ENCODE measurements at places on chromosomes 2 and 18.
A peak's percentile ranks its signal among the peaks of the same experiment; 100 is the strongest.

- DNase-seq, result no peak
Observed at GRCh38 chr2:121372082-121372481, 87.1 kb upstream of the TFCP2L1 start.

DNA sequence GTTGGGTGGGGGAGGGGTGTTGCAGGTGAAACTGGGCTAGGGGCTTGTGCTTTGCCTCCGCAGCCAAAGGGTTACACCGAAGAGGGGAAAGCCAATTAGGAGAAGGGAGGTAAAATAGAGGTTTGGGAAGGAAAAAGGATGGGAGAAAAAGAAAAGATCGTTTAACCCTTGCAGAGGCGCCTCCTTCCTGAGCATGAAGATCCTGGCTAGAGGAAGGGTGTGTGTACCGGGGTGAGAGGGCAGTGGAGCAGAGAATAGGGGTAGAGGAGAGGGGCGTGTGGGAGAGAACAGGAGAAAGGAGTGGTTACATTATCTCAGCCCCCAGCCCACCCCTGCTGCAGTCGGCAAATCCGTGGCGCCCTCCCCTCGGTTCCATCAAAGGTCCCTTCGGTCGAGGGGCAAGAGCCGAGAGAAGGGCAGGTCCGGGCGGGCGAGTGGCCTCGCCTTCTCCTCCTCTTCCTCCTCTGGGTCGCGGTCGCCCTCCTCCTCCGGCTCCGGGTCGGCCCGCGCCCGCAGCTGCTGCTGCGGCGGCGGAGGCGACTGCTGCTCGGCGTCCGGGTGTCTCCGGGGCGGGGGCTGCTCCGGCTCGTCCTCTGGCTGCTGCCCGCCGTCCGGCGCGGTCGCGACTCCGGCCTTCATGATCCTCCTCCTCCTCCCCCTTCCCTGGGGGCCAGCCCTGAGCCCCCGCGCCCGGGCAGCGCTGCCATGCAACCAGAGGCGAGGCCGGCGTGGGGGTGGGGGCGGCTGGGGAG, 1.1 kb downstream of the MARCHF4 start:
- DNase-seq, result no peak

- DNase-seq, result no peak
Observed at GRCh38 chr2:209965723-209966122, 36.7 kb upstream of the RPE start.

DNA sequence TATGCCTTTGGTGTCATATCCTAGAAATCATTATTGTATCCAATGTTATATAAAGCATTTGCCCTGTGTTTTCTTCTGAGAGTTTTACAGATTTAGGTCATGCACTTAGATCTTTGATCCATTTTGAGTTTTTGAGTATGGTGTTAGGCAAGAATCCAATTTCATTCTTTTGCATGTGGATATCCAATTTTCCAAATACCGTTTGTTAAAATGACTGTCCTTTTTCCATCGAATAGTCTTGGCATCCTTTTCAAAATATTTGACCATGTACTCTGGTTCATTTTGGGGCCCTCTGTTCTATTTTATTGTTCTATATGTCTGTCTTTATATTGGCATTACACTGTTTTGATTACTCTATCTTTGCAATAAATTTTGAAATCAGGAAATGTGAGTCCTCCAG, 23.8 kb upstream of the KCNJ13 start:
- no peak for DNase-seq

DNA sequence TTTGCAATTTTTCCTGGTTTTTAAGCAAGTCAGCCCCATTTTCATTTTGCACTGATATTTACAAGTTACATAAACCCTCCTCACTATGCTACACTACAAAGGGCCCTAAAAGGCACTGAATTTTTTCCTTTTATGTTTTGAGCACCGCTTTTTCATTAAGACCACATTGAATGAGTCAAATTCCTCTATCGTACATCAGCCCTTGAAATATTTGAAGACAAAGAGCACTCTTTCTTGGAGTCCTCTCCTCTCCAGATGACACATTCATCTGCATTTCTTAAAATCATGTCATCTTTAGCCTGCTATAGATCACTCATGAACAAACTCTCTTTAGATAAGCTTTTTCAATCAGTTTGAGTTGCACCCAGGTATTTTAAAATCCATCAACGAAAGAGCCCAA, 306.6 kb upstream of the SOX11 start:
- DNase-seq, result no peak

GRCh38 chr2:240060977-240061591, 7.8 kb upstream of the OR6B3 start:
- peak; percentile 29 for DNase-seq

GRCh38 chr18:46237891-46238290, 133.7 kb downstream of the HAUS1 start:
- DNase-seq, result no peak

GRCh38 chr18:22194151-22194598, 24.8 kb downstream of the GATA6 start:
- DNase-seq, result no peak

DNA sequence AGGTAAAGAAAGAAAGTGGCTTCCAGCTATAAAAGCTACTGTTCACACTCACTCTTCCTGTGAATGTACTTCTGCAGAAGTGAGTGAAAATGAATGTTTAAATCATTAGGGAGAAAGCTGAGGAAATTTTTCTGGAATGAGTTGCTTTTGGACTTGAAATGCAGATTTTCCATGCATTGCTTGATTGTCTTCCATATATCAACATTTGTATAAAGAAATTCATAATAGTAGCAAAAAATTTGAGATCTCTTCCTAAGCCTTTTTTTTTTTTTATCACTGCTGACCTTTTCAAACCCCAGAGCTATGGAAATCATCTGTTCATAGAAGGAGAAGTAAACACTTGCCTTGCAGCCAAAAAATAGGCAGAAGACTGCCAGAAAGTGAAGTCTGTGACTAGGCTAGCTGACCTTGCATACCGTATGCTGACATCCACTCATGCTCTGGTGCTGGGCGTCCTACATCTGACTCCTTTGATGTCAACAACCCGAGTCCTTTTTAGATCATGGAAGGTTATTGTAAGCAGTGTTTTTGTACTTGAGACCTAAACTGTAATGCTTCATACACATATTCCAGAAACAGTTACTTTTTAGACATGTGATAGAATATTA, 154.5 kb upstream of the RASGRP3 start:
- no peak for DNase-seq

DNA sequence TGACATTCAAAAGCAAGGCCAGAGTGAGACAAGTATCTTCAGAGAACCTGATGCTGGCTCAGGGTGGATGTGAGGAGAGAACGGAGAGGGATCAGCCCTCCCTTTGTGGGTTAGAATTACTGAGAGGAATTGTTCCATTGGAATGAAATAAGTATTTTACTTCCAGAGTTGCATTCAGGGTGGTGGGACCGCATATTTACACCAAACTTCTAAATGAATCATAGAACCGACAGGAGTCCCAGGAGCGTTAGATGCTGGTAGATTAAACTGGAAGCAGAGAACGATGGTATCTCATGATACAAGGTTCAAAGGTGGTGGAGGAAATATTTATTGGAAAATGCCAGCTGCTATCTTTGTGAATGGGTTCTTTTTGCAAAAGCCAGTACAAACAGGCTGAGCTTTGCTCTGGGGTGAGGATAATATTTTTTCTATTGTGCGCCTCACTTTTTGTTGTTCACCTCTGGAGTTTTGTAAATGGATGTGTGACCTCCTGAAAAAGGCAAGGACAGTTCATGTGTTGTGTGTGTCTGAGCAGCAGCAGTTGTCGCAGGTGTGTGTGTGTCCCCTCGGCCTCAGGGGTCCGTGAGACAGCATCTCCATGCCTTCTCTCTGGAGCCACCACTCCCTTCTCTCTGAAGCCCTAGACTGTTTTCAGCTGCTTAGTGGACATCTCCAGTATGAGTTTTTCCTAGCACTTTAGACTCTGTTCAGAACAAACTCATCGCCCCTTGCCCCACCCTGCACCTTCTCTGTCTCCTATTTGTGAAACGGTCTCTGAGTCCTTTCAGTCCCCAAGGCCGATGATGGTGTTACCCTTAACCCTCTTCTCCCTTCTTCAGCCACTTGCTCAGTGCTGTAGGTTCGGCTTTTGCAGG, 17.8 kb downstream of the MTCL1 start:
- DNase-seq, result no peak

DNA sequence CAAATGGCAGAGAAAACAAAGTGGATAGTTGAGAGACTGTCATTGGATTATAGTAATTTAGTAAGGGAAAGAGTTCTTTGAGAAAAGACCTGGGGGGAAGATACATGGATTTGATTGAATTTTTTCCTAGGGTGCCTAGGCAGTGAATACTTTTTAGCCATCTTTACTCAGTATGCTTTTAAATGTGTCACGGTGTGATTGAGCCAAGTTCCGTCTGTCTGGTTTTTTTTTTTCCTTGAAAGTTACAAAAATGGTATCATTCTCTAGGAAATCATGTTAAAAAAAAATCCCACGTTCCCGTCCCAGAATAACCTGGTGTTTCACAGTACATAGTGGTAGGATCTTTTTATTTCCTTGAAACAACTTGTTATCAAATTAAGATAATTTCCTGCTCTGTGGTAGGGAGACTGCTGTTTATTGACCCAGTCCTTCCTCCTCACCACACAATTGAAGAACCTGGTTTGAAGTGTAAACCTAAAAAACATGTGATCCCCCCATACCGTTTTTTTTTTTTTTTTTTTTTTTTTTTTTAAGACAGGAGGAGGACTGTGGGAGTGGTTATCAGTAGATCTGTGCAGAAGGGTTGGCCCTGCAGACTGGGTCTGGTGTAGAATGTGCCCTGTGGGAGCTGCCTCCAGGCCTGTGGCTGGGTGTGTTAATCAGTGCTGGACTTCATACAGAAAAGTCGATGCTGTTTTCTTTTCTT, 55.1 kb downstream of the DGKD start:
- no peak for DNase-seq

DNA sequence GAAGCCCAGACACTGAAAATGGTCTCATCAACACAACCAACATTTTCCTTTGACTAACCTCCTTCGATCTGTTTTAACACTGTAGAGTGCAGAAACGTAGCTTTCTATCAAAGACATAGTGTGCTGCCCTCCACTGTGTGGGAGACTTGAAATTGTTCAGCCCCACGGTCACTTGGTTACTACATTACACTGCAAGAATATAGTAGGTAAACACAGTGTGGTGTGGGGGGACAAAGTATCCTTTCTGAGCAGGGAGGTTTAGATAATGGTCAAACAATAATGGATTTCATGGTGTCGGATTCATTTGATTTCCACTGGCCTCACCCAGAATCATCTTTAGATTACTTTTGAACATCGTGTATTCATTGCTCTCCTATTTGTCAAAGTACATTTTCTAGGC, 181.0 kb downstream of the ERBB4 start:
- DNase-seq, result no peak

- DNase-seq, result no peak
Observed at GRCh38 chr2:32824070-32824809, 122.5 kb upstream of the LTBP1 start.

- DNase-seq, result no peak
Observed at GRCh38 chr2:24107-24506, 22.2 kb downstream of the FAM110C start.

- DNase-seq, result no peak
Observed at GRCh38 chr2:32712870-32713269, 85.0 kb downstream of the TTC27 start.

- DNase-seq, result no peak
Observed at GRCh38 chr2:15973481-15974401, 33.4 kb downstream of the MYCN start.

DNA sequence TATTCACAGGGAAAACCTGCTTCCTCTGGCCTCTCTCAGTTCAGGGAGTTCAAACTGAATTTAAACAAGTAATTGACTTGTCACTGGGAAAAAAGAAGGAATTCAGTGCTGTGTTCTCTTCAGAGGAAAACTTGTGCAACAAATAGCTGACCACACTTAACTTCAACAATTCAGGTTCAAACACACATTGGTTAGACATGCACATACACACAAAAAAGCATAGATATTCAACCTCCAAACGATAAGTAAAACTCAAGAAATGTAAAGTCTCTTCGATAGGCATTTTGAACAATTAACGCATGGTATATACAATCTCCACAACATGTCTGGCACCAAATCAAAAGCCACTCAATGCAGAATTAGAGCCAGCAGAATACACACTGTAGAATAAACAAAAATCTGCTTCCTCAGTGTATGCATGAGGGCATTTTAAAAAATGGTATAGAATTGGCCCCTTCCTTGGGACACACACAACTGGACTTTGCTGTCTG, 269.0 kb downstream of the TCF4 start:
- DNase-seq, result no peak

GRCh38 chr2:65553504-65554074, 121.2 kb upstream of the SPRED2 start:
- no peak for DNase-seq

DNA sequence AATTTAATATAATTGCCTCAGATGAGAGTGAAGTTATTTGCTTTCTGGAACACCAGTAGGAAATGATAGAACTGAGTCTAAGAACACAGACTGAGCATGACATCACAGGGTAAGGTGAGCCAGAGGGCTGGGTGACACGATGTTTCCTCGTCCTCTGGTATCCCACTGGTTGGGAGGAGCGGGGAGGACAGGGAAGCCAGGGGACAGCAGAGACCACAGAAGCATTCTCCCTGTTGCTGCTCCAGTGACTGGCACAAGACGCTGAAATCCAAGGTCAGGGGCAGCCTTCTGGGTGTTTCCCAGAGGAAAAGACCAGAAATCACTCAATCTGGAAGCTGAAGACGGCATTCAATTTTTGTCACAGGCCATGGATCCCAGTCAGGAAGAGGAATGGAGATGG, 363.4 kb upstream of the SOX11 start:
- DNase-seq, result no peak

DNA sequence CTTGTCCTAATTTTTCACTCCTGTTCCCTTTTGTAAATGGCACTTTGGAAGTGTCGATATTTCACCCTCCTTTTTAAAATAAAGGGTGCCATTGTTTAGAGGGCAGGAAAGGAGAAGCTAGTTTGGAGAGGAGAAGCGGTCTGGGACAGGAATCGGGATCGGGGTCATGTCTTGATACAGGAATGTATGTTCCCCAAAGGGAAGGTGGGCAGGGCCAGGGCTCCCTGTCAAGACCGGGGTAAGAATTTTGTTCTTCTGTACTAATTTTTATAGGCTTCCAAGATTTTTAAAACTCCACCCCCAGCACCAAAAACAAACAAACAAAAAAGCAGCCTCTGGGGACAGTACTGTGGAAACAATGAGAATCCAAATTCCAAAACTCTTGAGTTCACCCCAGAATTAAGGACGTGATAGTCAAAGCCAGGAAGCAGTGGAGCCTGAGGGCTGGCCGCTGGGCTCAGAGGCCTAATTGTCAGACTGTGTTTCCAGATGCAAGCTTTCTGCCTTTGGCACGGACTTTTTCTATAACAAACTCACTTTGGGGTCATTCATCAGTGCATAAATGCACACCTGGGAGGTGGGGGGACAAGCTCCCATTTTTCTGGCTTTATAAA, 250.4 kb upstream of the SIX2 start:
- no peak for DNase-seq

DNA sequence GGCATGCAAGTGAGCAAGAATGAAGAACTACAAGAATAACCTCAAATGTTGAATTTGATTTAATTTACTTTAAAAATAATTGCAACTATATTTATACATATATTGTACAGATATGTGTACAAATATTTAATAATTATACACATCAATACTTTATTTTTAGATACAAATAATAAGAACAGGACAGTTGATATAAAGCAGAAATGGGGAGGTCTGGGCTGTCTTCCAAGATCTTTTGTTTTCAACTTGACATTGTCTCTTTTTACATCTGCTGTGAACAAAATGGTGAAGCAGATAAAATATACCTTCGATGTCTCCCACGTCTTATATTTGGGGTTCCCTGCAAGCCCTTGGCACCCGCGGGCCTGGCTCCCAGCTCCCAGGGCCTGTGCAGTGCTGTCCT, 231.3 kb upstream of the RBBP8 start:
- DNase-seq, result no peak
